Stimulated activated CD8-positive, alpha-beta memory T cell treated with anti-CD3 and anti-CD28 coated beads, Interleukin-15, amount 100 ng/mL, for 1 hour (primary cell): ENCODE measurements at places on chromosomes 1 and 21.

- DNase-seq, result no peak
These were observed 7.9 kb downstream of the RHEX start for GRCh38 chr1:206060844-206061243.

DNA sequence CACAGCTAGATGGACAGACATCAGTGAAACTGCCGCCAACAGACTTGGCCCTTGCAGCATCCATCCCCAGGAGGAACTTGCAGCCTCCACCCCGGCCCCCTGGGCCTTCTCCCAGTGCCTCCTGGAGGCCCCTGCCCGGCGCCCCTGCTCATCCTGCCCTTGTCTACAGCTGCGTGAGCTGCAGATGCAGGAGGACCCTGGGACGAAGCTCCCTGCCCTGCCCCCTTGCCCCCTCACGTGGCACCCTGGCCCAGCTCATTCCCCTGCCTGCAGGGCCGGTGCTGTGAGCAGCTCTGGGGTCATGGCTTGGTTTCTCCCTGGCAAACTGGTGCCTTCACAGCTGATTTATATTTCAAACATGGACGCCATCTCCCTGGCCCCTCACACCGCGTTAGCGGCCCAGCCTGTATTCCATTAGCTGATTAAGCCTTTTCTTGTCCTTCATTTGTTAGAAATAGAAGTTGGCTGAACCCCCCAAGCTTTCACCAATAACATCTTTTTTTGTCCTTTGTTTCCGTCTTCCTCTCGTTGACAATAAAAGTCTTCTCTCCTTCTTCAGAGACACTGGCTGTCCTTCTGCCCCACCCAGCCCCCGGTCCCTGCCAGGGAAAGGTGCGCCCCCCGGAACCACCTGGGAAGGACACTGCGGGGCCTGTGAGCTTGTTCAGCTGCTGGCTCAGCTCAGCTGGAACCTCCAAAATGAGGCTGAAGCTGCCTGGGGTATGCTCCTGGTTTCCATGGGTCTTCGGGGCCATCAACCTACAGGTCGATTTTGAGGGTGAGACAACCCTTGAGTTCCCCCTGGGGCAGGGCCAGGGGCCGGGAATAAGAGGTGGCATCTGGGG is 34.0 kb upstream of the SLC19A1 start:
- DNase-seq, result no peak

- no peak for DNase-seq
These were observed 7.3 kb upstream of the IFNGR2 start for GRCh38 chr21:33395891-33396331.

GRCh38 chr1:2050793-2051682 is 827 bp downstream of the PRKCZ start:
- no peak for DNase-seq

DNA sequence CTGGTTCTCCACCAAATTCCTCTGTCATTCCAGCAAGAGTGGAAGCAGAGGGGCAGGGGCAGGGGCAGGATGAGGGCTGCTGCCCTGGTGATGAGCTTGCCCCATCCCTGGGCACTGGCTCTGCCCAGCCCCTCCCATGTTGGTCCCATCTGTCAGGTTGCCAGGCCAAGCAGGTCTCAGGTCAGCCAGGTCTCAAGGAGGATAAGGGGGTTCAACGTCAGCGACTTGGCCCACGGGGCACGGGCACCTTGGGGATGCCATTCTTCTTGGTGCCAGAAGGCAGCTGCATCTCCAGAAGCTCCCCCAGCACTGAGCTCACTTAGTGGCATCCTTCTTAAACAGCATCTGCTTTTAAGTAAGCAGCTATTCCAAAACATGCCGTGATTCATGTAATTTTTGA is 133.1 kb downstream of the AJAP1 start:
- DNase-seq, result no peak

DNA sequence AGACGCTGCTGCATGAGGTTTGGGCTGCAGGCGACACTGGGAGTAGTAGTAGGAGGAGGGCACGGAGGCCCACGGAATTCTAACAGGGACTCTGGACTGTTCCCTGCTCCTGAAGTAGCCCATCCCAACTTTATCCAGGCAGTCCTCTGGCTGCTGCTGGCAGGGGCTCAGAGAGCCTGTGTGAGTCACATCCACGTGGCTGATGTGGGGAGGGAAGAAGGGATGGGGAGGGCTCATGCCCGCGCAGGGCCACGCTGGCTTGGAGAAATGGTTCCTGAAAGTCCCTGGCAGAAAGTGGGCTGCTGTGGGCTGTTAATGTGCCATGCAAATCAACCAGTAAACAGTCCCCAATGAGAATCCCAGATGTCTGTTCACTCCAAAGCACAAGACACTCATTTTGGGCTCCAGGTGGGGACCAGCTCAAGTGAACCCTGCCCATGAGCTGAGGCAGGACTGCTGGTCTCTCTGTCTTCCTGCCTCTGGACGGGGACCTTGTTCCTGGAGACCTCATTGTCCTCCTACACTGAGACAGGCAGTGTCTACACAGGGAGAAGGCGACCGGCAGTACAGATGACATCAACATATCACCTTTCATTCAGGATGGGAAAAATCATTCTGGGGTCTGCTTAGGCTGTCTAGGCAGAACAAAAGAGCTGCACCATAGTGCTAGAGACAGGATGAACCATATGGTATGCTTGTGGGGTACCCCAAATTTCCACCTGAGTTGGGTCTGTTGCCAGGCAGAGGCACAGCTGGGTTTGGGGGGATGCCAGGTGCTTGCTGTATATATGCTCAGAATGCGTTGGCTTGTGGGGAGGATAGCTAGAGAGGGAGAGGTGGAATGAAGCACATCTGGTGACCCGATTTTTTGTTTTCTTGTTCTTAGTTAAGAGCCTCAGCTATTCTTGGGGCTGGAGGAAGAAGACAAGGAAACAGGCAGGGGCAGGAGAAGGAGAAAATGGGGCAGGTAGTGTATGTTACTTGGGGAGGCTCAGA is 57.9 kb upstream of the FMOD start:
- DNase-seq, result no peak

- no peak for DNase-seq
These were observed 209.5 kb downstream of the RPS6KC1 start for GRCh38 chr1:213260311-213261075.

DNA sequence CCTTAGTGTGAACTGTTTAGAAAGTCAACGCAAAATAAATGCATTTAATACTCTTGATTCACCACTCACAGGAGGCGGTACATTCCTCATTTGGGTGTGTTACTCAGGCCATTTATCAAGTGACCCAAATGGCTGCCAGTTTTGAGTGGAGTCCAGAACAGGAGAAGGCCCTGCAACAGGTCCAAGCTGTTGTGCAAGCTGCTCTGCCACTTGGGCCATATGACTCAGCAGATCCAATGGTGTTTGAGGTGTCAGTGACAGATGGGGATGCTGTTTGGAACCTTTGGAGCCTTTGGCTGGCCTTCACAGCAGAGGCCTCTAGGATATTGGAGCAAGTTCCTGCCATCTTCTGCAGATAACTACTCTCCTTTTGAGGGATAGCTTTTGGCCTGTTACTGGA is 609.2 kb downstream of the KCNT2 start:
- DNase-seq, result no peak

GRCh38 chr1:200075938-200076546 is 48.5 kb downstream of the NR5A2 start:
- no peak for DNase-seq

- DNase-seq, result no peak
These were observed 26.0 kb upstream of the UAP1 start for GRCh38 chr1:162535501-162535900.

GRCh38 chr1:45430490-45430889 is 60.5 kb downstream of the TESK2 start:
- no peak for DNase-seq

- no peak for DNase-seq
These were observed 154.8 kb upstream of the VAMP3 start for GRCh38 chr1:7616076-7616832.

DNA sequence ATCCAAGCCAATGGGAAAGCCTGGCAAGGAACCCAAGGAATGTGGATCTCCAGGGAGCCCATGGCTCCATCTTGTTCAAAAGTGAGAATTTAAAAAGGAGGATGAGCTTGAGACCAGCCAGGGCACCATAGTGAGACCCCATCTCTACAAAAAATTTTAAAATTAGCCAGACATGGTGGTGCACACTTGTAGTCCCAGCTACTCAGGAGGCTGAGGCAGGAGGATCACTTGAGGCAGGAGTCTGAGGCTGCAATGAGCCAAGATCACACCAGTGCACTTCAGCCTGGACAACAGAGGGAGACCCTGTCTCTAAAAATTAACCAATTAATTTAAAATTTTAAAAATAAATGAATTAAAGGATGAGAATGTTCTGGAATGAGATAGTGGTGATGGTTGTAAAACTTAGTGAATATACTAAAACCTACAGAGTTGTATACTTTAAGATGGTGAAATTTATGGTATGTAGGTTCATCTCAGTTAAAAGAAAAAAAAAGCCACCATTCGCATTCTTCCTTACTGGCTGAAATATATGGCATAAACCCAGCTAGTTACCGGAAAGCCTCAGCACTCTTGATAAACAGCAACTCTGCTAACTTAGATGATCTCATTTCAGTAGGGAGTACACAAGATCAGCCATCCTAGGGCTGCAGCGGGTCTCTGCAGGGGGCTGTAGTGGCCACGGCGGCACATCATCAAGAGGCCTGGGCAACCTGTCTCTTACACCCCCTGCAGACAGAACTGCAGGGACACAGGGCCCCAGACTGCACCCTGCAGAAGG is 48.3 kb upstream of the H6PD start:
- DNase-seq, result no peak

- DNase-seq, result no peak
These were observed 30.1 kb downstream of the C21orf91 start for GRCh38 chr21:17789069-17789468.

DNA sequence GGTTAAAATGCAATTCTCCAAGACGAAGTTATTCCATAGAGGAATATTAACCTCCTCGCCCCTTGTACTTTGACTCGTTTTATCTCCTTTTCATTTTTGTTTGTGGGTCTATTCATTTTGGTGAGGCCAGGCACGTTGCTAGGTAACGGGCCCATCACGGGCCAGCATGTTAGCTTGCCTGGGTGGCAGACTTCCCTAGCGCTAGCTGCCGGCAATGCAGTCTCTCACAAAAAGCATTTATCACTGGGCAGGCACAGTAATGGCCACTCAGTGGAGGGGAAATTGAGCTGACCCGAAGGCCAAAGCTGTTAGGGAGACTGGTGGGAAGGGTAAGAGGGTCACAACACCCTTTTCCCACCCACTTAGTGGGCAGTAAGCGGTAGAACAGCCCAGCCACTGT is 234.4 kb upstream of the FOXD3 start:
- no peak for DNase-seq

DNA sequence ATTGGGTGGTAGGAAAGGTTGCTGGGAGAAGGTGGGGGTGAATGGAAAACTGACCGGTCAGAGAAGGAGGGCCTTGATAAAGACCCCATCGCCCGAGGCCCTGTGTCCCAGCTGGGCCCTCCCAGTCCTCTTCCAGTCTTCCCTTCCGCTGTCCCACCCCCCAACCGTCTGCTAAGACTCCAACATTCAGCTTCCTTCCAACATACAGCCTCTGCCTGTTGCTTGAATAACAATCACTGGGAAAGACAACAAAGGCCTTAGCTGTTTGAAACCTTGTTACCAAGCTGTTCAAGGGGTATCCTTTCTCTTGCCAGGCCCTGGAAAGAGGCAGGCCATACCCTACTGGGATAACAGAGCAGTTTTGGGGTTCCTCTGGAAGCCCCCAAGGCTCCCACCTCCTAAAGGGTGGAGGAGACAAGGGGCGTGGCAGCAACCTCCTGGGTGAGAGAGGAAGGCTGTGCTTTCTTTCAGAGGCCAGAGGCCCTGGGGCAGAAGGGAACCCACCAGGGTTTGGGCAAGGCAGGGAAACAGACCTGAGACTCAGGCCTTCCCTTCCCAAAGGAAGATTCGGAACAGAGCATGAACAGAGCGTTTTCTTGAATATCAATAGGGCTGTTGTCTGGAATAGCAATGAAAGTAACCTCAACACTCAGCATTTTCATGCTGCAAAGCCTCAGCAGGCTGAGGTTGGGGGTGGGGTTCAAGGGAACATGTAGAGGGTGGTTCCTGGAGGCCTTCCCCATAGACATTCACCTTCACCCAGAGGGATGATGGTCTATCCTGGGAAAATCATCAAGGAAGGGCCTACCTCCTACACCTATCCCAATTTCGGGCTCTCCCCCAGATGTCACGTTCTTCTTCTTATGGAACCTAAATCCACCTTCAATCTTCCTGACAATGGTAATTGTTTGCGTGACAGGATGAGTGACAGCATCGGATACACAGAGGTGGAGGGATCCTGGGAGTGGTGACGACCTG is 4.1 kb downstream of the ETNK2 start:
- DNase-seq, result no peak

DNA sequence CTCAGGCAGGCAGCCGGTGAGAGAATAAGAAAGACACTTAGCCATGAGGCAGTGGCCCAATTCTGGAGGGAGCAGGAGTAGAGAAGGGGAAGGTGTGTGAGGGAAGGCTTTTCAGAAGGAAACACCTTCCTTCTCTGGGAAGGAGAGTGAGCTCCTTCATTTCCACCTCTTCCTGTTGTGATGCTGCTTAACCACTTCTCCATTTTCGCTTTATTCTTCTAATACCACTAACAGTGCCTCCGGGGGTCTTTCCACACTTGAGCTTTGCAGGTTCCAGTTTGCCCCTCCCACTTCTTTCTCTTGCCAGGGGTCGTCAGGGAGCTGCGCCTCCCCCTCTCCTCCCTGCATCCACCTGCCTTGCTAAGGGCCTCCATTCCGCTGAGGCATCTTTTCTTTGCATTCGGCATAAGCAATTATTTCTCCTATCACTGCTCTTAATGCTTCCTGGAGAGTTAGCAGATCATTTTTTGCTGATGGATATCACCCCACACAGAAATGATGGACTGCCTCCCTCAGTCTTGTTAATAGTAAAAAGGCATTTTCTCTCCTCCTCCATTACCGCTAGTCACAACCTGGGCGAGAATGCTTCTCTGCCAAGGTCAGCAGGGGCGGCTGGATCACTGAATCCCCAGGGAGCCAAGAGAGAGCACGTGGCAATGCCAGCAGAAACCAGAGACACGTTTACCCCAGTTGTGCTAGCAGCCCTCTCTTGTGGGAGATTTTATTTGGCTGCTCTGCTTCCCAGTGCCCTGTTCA is 74.8 kb downstream of the ELAVL4 start:
- no peak for DNase-seq

GRCh38 chr1:33388805-33389771 is 41.8 kb downstream of the PHC2 start:
- no peak for DNase-seq

DNA sequence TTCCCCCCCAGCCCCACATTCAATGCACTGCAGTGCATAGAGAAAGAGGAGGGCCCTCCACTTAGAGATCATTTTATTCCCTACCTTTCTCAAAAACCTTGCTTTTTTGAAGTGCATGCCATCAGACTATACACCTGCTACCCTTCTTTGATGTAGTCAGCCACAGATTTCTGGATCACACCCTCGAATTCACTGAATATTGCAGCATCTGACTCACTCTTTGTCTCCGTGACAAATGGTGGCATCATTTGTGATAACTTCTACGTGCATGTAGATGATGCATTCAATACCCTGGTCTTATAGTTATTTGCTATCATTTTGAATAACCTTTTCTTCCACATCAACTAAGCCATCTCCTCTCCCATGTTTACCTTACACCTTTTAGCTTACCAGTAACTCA is 310.3 kb upstream of the SGIP1 start:
- DNase-seq, result no peak

- DNase-seq, result no peak
These were observed 225.4 kb downstream of the CAMTA1 start for GRCh38 chr1:7010534-7011200.

GRCh38 chr1:61490924-61491323 is 234.0 kb downstream of the TM2D1 start:
- no peak for DNase-seq

GRCh38 chr1:117821382-117821755 is 108.1 kb downstream of the GDAP2 start:
- no peak for DNase-seq

GRCh38 chr21:25561668-25562641 is 45.3 kb downstream of the MRPL39 start:
- peak; percentile 43 for DNase-seq
